ENCODE measurements at places on chromosomes 3 and 15. TPM values are rescaled to one million over a fixed set of nuclear protein-coding genes. Genes with fewer than 3 reads are reported as not detected.

Gene SH3GL3
- total RNA-seq, result not detected

Gene CCK
- not detected for total RNA-seq

Gene ERC2
- total RNA-seq, result not detected

Gene DGKG
- total RNA-seq, result 0.72 TPM

Gene GABRR3
- not detected for total RNA-seq

Gene INKA1
- 3.6 TPM for total RNA-seq

Gene SPATA12
- not detected for total RNA-seq

Gene SOX14
- not detected for total RNA-seq

Gene IGSF11
- total RNA-seq, result not detected

Gene STX19
- not detected for total RNA-seq

Gene AKAP13
- total RNA-seq, result 55.4 TPM
